ENCODE measurements at places on chromosomes 4 and X.
A peak's percentile ranks its signal among the peaks of the same experiment; 100 is the strongest.

- DNase-seq = no peak
Measured at GRCh38 chrX:8233091-8233490, 62.0 kb upstream of the VCX2 start.

DNA sequence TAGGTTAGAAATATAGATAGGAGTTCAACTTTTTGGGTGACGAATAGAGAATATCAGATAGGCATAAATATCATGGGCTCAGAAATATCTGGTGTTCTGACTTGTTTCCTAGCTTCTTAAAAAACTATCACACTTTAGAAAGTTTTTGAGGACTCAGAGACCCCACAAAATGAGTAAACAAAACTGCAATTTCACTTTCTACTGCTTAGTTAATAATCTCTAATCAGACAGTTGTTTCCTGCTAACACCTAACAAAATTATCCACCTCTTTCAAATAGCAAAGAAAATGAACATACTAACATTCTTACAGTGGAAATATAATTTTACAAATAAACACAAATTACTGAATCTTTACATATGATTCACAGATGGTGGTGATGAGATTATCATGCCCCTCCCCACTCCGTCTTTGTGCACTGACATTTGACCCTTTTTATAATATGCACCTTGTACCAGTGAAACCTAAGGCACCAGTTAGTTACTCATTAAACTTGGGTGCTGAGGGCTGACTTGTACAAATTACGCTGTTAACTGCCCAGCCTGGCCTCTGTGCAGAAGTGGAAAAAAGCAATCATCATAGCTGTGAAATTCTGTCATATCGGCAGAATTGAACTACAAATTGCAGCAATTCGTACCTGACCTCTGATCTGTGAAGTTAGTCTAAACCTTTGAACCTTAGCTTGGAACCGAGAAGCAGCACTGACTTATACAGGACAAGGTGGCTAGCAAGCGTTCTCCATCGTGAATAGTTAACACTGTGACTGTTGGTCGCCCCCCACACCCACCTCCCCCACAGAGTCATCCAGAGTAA is 138.7 kb downstream of the CHRNA9 start:
- no peak for DNase-seq

DNA sequence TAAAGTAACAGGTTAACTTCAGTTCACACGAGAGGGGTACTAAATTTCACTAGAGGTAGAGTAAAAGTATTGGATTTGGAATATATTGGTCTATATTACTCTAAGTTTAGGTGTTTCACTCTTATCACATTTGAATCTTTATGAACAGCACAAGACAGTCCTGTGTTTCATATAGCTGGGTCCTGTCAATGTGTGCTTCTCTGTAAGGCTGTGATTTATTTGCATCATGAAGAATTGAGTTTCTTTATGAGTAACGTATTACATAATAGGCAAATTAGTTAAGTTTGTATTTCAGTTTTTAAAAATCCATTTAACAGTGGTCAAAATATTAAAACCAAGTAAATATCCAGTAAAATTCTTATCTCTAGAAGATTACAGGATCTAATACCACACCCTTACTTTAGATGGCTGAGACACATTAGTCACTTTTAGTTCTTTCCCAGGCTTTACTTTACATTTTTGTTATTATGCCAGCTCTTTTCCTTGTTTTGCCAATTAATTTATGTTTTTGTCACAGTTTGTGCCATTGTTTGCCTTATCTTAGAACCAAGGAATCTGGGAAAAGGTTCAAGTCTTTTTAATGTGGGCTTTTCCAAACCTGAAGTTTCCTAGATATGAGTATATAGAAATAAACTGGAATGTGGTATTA is 32.1 kb downstream of the NUDT6 start:
- no peak for DNase-seq

GRCh38 chr4:151658959-151659600 is 101.7 kb downstream of the GATB start:
- no peak for DNase-seq

DNA sequence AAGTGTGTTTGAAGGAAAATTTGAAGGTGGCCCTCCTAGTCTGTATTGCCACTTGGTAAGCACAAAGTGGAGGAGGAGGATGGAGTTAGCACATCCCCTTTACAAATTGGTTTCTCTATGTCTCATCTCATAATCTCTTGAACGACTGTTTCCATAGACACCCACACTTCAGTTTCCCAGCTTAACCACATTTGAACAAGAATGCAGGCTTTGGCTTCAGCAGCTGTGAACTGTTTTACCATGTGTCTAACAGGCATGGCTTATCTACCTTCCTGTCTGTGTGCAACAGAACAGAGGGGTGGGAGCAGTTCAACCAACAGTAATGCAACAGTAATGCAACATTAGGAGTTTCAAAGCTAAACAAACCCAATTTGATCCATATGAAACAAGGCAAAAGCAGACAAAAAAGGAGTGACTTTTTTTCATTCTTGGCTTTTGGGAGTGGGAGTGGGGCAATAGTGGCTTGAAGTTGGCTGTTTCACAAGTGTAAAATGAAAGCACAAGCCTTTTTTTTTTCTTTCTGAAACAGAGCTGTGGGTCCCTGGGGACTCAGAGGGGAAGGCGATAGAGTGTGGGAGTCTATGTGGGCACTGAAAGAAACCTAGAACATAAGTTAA is 108.0 kb downstream of the ITM2A start:
- peak; percentile 87 for DNase-seq

DNA sequence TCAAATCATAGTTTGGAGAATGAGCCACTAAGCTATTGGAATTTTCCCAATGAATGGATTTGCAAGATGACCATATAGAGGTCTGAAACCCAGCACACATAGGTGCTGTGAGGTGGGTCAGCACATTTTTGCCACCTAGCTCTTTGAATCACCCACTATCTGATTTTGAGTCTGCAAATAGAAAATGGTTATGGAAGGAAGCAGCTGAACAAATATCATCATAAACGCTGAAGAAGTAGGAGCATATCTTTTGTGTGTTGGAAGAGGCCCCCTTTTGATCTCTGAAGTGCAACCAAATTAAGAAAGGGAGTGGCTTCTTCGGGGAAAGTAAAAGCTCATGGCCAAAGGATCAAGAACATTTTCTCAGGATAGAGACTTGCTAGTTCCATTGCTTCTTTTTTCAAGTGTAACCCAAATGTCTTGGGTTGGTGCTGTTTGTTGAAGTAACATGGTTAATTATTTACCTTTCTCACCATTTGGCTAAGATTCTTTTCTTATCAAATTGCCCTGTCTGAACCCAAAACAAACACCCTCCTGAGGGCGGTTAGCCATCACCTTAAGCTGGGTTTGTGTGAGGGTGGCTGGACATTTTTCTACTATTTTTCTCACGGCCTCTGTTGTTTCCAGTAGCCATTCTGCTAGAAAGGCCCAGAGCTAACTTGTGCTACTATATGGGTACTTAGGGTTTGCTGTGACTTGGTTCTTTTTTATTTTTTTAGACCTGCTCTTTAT is 18.4 kb upstream of the SORBS2 start:
- DNase-seq = no peak

GRCh38 chrX:102966701-102967100 is 29.6 kb downstream of the RAB40AL start:
- no peak for DNase-seq

DNA sequence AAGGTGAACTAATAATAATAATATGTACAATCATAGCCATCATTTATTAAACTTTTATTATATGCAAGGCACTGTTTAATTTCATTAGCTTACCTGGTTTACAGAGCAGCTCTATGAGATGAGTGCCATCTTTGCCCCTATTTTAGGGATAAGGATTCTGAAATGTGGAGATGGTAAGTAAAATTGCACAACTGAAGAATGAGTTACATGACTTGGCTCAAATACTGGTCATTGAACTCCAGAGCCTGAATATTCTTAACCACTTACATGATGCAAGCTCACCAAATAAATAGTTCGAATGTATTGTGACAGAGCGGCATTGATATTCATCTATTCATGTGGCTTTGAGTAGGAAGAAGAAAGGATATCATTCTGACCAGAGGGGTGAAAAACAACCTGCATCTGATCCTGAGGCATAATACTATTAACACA is 11.7 kb downstream of the ALB start:
- peak; percentile 86 for DNase-seq

DNA sequence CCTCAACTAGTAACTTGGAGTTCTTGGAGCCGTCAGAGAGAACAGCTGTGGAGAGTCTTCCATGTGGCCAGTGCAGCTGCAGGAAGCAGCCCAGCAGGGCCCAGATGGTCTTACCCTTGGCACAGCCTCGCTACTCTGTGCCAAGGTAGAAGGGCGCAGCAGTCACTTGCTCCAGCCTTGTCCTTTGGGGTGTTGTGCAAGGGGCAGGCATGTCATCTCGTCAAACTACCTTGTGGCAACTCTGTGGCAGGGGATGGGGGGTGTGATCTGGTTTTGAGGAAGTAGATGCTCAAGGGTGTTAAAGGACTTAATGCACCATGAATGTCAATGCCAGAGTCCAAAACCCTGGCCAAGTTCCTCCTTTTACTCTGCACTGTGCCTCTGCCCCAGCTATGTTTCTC is 34.2 kb upstream of the TBC1D14 start:
- peak; percentile 87 for DNase-seq

DNA sequence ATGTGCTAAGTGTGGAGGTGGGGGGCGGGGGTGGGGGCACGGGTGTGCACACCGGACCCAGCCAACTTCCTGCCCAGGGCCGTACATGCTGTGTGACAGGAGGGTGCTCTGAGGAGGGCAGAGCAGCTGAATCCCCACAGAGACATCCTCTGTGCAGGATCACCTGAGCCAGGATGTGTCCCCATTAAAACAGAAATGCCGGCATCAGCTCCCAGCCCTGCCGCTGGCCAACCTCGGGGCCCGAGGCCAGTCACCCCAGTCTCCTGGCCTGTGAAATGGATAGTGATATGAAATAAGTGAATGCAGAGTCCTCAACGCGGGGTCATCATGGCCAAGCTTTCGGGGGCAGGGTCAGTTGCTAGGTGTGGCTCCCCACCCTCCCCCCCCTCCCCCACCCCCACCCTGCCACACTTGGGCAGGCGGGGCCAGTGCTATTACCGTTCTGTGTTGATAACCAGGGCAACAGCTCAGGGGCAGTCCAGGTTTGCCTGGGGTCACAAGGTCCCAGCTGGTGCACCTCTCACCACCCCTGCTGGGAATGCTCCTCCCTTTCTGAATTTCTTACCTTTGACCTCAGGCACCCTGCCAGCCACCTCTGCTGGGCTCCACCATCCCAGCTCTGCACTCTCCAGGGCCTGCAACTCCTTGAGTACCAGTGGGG is 227.2 kb upstream of the PSAPL1 start:
- DNase-seq = no peak

GRCh38 chr4:161714022-161714751 is 449.6 kb downstream of the FSTL5 start:
- DNase-seq = no peak

GRCh38 chr4:29276150-29276549 is 1444.0 kb upstream of the PCDH7 start:
- no peak for DNase-seq

DNA sequence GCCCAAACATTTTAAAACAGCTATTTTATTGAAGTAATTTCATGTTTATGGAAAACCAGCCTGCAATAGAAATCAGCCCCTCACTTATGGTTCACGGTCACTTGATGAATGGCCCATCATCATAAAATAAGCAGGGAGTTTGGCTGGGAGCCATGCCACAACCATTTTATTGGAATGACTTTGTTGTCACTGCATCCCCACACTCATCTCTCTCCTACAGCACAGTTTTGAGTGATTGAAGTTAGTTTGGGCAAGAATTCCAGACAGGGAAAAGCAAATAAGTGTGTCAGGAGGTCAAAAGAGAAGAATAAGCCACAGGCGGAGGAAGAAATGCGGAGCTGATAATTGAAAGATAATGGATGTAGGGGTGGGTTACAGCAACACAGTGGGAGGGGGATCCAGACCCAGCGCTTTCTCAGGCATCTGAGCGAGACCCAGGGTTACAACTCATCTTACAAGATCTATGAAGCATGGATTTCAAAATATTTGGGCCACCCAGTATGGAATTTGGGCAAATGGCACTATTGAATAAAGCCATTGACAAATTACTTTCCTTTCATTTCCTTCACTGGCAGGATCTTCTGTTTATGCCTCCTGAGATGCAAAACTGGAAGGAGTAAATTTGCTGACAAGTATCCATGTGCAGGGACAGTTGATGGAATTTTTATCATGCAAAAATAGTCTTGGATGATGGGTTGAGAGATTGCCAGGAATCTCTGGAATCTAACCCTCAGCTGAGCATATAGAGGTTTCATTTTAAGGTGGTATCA is 100.8 kb downstream of the SHROOM3 start:
- no peak for DNase-seq

GRCh38 chr4:167196344-167197012 is 37.8 kb downstream of the SPOCK3 start:
- no peak for DNase-seq

DNA sequence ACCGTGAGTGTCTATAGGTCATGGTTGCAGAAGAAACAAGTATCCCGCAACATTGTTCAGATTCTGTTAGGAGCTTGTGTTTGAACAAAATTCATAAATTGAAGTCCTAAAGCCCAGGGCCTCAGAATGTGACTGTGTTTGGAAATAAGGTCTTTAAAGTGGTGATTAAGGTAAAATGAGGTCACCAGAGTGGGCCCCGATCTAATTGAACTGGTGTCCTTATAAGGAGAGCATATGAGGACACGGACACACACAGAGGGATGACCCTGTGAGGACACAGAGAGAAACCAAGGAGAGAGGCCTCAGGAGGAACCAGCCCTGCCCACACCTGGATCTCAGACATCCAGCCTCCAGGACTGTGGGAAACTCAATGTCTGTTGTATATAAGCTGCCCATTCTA is 76.9 kb downstream of the DHRSX start:
- DNase-seq = no peak

- no peak for DNase-seq
Measured at GRCh38 chr4:106063009-106063408, 167.7 kb downstream of the NPNT start.

DNA sequence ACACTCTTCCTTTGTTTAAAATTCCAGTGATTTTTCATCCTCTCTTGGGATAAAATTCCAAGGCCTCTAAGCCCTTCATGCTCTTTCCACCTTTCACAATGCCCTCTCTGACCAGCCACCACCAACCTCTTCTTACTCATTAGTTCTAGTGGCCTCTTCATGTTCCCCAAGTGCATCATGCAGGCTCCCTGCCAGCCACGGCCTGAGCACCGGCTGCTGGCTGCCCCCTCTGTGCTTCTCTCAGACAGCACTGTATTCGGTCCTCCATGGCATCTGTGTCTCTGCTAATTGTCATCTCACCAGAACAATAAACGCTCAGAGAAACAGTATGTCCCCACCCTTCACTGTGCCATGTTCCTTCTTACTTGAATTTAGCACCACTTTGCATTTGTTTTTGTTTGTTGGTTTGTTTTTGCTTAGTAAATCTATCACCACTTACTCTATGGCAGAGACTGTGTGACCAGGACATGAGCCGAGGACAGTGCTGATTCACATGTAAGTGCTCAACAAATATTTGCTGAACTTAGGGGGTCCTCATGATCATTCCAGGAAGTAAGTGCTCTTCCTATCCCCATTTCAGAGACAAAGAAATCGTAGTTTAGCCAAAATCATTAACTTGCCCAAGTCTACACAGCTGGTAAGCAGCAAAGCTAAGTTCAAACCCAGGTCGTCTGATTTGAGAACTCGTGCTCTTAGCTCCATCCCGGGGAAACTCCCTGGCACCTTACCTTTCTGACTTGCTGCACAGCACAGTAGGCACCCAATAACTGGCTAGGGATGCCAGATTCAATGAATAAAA is 77.1 kb upstream of the UCP1 start:
- DNase-seq = no peak

- no peak for DNase-seq
Measured at GRCh38 chr4:83390944-83391343, 56.3 kb upstream of the HPSE start.
